Stimulated activated CD4-positive, alpha-beta T cell treated with anti-CD3 and anti-CD28 coated beads, TNF-alpha, amount 100 ng/mL, for 24 hours (primary cell): ENCODE measurements at places on chromosomes 12 and 14.

DNA sequence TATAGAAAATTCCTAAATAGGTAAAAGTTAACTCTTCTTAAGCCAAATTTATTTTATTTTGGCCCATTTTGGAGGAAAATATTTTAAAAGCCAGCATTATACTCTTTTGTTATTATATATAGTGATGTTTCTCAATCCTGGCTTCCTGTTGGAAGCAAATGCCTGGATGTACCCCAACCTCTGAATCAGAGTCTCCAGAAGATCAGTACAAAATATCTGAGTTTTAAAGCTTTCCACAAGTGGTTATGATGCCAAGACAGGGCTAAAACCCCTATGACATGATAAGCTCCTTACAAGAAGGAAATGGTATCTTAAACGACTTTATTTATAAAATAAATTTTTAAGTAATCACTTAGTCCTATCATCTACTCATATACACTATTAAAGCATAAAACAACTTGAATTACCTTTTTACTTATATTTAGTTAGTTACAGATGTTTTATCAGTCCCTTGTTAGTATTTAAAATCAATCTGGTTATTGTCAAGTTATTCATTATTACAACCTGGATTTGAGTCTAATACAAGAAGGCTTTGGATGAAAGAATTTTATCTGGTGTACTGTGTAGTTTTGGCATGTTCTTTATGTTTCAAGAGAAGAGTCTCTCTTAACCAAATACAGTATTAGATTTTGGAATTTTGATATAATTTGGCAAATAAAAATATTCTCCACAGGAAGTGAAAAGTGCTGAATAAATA, 238.1 kb downstream of the SLC2A13 start:
- no peak for DNase-seq

- no peak for DNase-seq
These were observed 20.5 kb downstream of the PSMC1 start for GRCh38 chr14:90276646-90277367.

DNA sequence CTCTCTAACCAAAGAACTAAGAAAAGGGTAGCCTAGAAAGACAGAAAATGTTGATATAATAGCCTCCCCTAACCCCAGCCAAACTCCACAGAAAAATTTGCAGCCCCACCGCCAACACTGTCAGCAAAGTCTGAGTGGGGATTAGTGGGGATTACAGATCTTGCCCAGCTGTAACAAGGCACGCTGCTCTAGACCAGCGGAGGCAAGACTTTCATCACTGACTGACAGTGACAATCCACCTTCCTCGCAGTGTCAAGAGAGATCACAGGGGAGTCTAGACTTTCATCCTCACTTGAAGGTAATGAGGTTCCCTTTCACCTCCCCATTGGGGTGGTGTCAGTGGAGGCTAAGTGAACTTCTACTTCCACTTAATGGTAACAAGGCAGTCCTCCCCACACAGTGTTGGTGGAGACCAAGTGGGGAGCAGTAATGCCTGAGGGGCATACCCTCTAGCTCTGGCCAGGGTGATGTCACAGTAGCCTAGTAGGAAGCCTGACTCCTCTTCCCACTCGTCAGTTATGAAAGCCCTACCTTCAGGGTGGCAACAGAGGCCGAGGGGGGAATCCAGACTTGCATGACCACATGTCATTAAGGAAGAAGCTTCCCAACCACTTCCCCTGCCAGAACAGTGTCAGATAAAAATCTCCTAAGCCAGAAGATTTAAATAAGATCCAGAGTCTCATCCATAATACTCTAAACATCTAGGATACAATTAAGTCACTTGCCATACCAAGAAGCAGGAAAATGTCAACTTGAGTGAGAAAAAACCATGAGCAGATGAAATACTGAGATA, 91.7 kb upstream of the RASSF8 start:
- no peak for DNase-seq

DNA sequence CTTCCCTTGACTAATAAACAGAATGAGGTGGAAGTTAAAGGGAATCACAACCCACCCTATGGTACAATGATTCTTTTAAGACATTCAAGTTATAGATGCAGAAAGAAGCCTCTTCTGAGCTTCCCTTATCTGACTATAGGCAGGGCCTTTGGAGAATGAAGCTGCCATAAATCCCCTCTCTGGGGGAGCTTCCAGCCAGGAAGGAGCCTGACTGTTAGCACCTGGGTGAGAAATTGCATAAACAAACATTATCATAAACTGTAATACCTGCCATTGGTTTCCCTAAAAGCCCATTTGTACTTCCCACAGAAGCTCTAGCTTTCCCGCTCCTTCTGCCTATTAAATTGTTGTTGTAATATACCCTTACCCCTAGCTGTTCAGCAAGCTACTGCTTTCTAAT, 81.3 kb upstream of the RESF1 start:
- DNase-seq: no peak

GRCh38 chr12:89225808-89226411, 126.4 kb downstream of the DUSP6 start:
- peak; percentile 24 for DNase-seq

DNA sequence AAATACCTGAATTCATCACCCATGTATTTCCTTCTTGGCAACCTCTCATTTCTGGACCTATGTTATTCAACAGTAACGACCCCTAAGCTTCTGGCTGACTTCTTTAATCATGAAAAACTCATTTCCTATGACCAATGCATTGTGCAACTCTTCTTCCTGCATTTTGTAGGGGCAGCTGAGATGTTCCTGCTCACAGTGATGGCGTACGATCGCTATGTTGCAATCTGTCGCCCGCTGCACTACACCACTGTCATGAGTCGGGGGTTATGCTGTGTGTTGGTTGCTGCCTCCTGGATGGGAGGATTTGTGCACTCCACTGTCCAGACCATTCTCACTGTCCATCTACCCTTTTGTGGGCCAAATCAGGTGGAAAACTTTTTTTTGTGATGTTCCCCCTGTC, 356 bp downstream of the OR4Q2 start:
- DNase-seq: no peak
